PC-9 (cell line): ENCODE measurements at places on chromosomes 11 and 22. TPM values are rescaled to one million over a fixed set of nuclear protein-coding genes. Genes with fewer than 3 reads are reported as not detected.

DNA sequence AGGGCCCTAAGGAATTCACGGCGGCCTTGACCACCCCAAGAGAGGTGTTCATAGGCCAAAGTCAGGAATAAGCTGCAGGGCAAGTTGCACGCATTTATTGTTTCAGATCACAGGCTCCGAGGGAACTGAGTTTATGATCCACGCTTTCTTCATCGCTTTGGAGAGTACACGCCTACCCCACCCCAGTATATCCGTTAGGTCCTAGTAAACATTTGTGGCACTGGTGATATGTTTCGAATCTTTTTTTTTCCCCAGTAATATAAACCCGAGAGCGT, 805 bp downstream of the GANAB start:
- no peak for DNase-seq

DNA sequence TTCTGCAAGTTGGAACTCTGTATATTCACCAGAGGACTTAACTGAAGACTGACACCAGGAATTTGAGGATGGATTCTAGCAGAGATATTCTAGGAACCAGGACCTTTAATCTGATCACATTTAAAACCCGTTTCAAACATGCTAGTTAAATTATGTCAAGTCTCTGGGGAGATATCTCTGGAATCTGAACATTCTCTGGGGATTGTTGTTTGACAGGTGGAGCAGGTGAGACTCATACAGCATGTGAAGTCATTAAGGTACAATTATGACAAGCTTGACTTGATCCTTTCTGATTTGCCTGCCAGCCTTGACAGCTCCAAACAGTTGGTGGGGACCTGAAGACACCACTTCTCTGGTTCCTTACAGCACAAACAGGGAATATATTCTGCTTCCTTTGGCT, 100.3 kb downstream of the FAT3 start:
- no peak for DNase-seq

DNA sequence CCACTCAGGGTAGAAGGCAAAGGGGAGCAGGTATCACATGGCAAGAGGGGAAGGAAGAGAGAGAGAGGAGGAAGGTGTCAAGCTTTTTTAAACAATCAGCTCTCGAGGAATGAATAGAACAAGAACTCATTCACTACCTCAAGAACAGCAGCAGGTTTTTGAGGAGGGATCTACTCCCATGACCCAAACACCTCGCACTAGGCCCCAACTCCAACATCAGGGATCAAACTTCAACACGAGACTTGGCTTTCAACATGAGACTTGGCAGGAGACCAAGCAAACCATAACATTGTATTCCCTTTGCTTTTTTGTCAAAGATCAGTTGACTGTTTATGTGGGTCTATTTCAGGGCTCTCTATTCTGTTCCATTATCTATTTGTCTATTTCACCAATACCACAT, 26.9 kb upstream of the APOBEC3A start:
- DNase-seq = no peak

- no peak for DNase-seq
These were observed 619.7 kb downstream of the BRD1 start for GRCh38 chr22:49208004-49208402.

The FAM111B gene
- 8.5 and 12.0 TPM in 2 replicates for total RNA-seq

The PARVG gene
- total RNA-seq = 0.20 TPM in 1 of 2 replicates, not detected in the other

The CHKA gene
- 84.2 and 90.5 TPM in 2 replicates for total RNA-seq

The OVOL1 gene
- total RNA-seq = 10.2 and 10.5 TPM in 2 replicates

The PKDREJ gene
- total RNA-seq = not detected in 2 replicates

The LDHAL6A gene
- not detected in 2 replicates for total RNA-seq

The C22orf42 gene
- not detected in 2 replicates for total RNA-seq
